Activated CD8-positive, alpha-beta memory T cell treated with anti-CD3 and anti-CD28 coated beads, Interleukin-2, amount 10 ng/mL, durations not matched to agents 7 days and 5 days (primary cell): ENCODE measurements at places on chromosomes 3 and 15.

DNA sequence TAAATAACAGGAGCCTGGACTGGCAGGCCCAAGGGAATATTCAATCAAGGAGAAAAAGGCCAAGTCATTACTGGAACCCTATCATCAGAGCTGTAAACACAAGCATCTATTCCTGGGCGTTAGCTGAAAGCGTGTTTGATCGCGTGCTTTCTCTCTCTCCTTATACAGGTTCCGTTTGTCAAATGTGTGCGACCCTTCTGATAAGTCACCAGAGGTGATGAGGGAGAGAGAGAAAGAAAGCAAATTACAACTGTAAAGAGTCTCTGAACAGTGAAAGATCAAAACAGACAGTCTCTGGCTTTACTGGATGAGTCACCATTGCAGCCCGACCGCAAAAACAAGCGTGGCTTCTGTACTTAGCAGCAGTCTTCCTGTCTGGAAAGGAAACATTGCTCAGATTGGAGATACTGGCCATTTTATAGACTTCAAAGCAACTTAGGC is 39.5 kb upstream of the TPRG1 start:
- peak; percentile 93 for DNase-seq
- H3K27me3 ChIP-seq = no peaks in the 10 kb centered on the region
- H3K4me1 ChIP-seq = peaks cover 31% of the 10 kb centered on the region
- H3K4me3 ChIP-seq = peak overlapping the region; percentile 57
- H3K36me3 ChIP-seq = peaks cover 54% of the 10 kb centered on the region

GRCh38 chr3:102378216-102378615 is 56.6 kb upstream of the ZPLD1 start:
- no peaks in the 10 kb centered on the region for H3K4me1 ChIP-seq
- no peak overlapping the region for H3K4me3 ChIP-seq
- H3K27ac ChIP-seq = no peak overlapping the region
- H3K36me3 ChIP-seq = no peaks in the 10 kb centered on the region

DNA sequence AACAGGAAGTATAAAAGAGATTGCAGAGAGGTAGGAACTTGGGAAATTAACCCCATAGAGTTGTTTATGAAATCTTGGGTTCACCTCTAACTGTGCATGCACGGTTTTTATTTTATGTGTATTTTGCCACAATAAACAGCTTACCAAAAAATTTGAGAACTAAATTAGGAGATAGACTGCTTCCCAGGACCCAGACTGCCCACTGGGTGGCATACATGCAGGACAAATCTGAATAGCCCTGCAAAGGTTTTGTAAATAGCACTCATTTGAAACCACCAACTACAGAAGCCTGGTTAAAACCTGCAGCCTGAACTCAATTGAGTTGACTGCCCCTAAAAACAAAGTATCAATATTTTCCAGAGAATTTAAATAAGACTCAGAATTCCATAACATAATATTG is 96.4 kb upstream of the SLCO2A1 start:
- no peak overlapping the region for H3K27ac ChIP-seq
- no peak overlapping the region for H3K4me3 ChIP-seq
- H3K4me1 ChIP-seq = no peaks in the 10 kb centered on the region
- H3K36me3 ChIP-seq = peaks cover 1% of the 10 kb centered on the region

DNA sequence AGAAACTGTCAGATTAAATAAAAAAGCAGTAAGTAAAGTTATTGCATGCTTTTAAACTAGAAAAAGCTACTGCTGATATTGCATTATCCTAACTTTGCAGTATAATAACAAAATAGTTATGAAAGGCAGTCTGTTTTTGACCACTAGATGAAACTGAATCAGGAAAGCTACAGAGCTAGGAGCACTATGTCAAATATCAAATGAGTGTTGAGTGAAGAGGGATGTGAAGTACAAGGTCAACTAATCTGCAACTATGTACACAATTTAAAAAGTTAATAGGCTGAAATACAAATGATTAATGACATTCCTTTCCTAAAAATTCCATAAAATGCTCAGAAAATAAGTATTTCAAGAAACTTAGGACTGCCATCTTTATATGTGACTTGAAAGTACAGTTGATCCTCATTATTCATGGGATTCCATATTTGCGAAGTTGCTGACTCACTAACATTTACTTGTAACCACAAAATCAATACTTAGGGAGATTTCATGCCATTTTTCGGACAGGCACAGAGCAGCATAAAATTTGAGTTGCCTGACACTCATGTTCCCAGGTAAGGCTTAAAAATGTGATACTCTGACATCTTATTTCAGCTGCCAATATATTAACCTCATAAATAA is 34.5 kb downstream of the SLC4A7 start:
- H3K4me1 ChIP-seq = peaks cover 15% of the 10 kb centered on the region
- no peak for DNase-seq
- peaks cover 44% of the 10 kb centered on the region for H3K36me3 ChIP-seq

DNA sequence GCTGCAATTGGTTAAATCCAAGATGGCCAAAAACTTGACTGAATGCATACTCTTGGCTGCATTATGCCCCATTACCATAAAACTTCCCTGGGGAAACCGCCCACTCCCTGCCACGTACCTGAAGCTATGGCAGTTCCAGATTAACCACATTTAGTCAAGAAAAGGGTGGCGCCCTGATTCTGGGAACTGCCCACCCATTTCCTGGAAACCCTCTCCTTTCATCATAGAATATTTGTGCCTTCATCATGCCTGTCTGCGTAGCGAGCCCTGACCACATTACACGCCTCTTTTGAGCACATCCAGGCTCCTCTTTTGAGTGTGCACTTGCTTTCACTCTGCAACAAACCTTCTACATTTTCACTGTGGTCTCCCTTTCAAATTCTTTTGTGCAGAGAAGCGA is 5.2 kb downstream of the LINS1 start:
- no peaks in the 10 kb centered on the region for H3K27me3 ChIP-seq
- peak overlapping the region; percentile 80 for H3K4me3 ChIP-seq
- peak; percentile 98 for DNase-seq
- H3K27ac ChIP-seq = peak overlapping the region; percentile 99

DNA sequence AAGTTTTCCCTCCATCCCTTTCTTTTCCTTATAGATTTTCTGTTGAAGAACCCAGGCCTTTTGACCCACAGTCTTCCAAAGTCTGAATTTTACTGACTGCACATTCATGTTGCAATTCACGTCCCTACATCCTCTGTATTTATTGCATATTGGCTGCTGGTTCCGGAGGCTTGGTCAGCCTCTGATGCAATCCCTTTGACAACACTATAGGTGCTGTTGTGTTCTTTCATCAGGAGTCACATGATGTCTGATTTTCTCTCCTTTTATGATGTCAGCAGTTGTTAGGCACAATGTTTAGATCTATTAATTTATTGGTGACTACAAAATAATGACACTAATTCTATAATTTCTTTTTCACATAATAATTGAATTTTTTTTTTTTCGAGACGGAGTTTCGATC is 8.7 kb downstream of the CYP1A1 start:
- no peak overlapping the region for H3K4me3 ChIP-seq
- no peak overlapping the region for H3K27ac ChIP-seq
- H3K36me3 ChIP-seq = no peaks in the 10 kb centered on the region
